ENCODE measurements at places on chromosomes 1 and 21. TPM values are rescaled to one million over a fixed set of nuclear protein-coding genes. Genes with fewer than 3 reads are reported as not detected.

- no peak overlapping the region for H3K27ac ChIP-seq
- H3K4me3 ChIP-seq = no peak overlapping the region
- H3K4me1 ChIP-seq = no peaks in the 10 kb centered on the region
- no peaks in the 10 kb centered on the region for H3K36me3 ChIP-seq
- no peak for DNase-seq
Measured at GRCh38 chr1:191343816-191344215, 814.4 kb upstream of the RGS18 start.

The TTC22 gene
- total RNA-seq = 7.1 TPM

GRCh38 chr1:85357817-85358216, 81.4 kb upstream of the BCL10 start:
- DNase-seq = no peak
- no peak overlapping the region for H3K4me3 ChIP-seq
- H3K27me3 ChIP-seq = no peaks in the 10 kb centered on the region

The NASP gene
- 49.8 TPM for total RNA-seq

DNA sequence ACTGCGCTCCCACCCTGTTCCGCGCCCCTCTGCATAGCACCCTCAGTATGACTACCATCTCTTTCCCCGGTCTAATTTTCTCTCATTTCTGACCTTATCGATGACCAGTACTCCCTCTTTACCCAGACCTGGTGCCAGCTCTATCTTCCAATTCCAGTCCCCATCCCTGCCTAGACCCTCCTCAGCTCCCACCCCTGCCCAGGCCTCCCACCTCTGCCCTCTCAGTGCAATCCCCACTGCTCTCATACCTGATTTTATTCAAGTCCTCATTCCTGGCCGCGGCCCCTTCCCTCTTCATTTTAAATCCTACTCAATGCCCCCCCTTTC, 1.3 kb downstream of the USP24 start:
- no peaks in the 10 kb centered on the region for H3K27me3 ChIP-seq
- DNase-seq = no peak
- peak overlapping the region; percentile 96 for H3K27ac ChIP-seq
- peaks cover 65% of the 10 kb centered on the region for H3K4me1 ChIP-seq
- peak overlapping the region; percentile 79 for H3K4me3 ChIP-seq

DNA sequence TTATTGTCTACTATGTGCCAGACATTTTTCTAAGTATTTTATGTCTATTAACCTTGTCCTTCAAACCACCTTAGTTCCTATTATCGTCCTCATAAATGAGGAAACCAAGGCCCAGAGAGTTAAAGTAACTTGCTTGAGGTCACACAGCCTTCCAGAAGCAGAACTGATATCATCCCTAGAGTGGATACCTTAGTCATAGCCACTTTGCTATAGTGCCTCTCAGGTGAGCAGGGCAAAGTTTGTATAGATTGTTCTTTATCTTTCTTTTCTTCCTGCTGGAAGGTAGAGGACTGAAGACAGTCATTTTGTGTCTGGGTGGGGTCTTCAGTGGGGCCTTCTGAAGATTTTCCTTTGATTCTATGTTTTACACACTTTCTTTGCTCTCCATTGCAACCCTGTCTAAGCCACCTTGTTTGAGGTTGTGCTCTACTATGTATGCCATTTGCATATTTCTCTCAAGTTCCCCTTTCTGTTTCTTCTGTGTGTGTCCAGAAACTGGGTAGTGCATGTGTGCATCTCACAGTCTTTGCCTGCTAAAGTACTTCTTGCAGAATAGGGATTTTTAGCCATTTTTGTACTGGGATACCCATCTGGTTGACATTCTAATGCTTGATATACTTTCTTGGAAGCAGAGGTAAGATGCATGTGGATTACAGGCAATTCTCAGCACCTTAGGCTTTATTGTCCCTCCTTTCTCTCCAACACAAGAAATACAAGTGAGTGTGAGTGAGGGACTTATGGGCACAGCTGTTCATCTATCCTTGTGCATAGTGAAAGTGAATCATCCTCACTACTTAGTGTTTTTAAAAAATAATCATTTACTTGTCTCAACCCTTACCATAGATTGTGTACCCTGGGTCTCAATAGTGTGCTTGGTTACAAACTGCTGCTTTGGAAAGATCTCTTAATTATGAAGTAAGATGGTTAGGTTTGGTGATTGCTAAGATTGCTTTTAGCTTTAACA, 207.6 kb upstream of the HMCN1 start:
- no peak for DNase-seq
- no peaks in the 10 kb centered on the region for H3K36me3 ChIP-seq
- no peaks in the 10 kb centered on the region for H3K4me1 ChIP-seq
- no peak overlapping the region for H3K4me3 ChIP-seq

The BMP8B gene
- 2.7 TPM for total RNA-seq

The PAX7 gene
- not detected for total RNA-seq

DNA sequence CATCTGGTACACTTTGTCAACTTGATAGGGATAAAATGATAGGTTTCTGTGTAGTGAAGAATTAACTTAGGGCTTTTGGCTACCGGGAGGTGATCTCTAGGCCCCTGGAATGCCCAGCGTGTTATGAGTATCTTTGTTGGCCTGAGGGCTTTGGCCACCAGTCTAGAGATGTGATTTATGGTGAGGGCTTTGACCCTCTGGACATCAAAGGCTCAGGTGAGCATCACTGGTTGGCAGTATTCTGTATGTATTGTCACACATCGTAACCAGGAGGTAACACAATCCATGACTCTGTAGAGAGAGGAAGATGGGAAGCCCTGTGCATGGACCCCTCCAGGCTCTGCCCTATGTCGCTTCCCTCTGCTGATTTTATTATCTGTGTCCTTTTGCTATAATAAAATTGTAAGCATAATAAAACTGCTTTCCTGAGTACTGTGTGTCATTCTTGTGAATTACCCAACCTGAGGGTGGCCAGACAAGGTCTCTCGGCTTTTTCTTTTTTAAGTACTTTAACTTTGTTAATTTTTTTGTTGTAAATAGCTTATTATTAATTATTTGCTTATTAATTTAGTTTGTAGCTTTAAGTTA, 40.2 kb upstream of the PRDX6 start:
- no peaks in the 10 kb centered on the region for H3K36me3 ChIP-seq
- no peaks in the 10 kb centered on the region for H3K4me1 ChIP-seq
- DNase-seq = no peak
- H3K4me3 ChIP-seq = no peak overlapping the region
- no peaks in the 10 kb centered on the region for H3K27me3 ChIP-seq

The ROR1 gene
- total RNA-seq = 21.4 TPM

The KCNE2 gene
- 0.52 TPM for total RNA-seq

GRCh38 chr1:33455539-33456501, 16.6 kb upstream of the ZSCAN20 start:
- no peak overlapping the region for H3K4me3 ChIP-seq
- peak; percentile 53 for DNase-seq
- no peaks in the 10 kb centered on the region for H3K36me3 ChIP-seq
- no peaks in the 10 kb centered on the region for H3K27me3 ChIP-seq
- no peaks in the 10 kb centered on the region for H3K4me1 ChIP-seq

GRCh38 chr21:32044205-32045180, 171.7 kb downstream of the HUNK start:
- H3K4me3 ChIP-seq = no peak overlapping the region
- H3K27me3 ChIP-seq = no peaks in the 10 kb centered on the region
- no peaks in the 10 kb centered on the region for H3K4me1 ChIP-seq
- no peaks in the 10 kb centered on the region for H3K36me3 ChIP-seq
- no peak for DNase-seq
- no peak overlapping the region for H3K27ac ChIP-seq

- H3K27me3 ChIP-seq = no peaks in the 10 kb centered on the region
- H3K4me3 ChIP-seq = no peak overlapping the region
- no peaks in the 10 kb centered on the region for H3K36me3 ChIP-seq
- peaks cover 4% of the 10 kb centered on the region for H3K4me1 ChIP-seq
- H3K27ac ChIP-seq = no peak overlapping the region
Measured at GRCh38 chr1:30764939-30765555, 7.5 kb upstream of the LAPTM5 start.

GRCh38 chr1:4531842-4532241, 122.6 kb upstream of the AJAP1 start:
- H3K4me3 ChIP-seq = no peak overlapping the region
- H3K36me3 ChIP-seq = no peaks in the 10 kb centered on the region
- no peak for DNase-seq
- H3K27ac ChIP-seq = no peak overlapping the region

- H3K36me3 ChIP-seq = no peaks in the 10 kb centered on the region
- H3K27me3 ChIP-seq = peaks cover 5% of the 10 kb centered on the region
- no peak overlapping the region for H3K27ac ChIP-seq
- no peak overlapping the region for H3K4me3 ChIP-seq
- DNase-seq = no peak
Measured at GRCh38 chr1:234149217-234149616, 224.0 kb upstream of the COA6 start.

DNA sequence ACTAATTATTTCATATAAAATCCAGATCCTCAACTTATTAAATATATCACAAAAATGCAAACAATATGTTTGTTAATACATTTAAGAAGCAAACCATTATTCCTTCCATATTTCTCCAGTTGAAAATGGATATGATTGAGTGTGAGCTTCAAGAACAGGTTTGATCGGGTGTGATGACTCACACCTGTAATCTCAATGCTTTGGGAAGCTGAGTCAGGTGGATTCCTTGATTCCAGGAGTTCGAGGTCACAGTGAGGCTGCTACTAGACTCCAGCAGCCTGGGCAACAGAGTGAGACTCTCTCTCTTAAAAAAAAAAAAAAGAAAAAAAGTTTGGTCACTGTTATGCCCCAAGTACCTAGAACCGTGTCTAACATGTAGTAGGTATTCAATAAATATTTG, 42.9 kb upstream of the RRP15 start:
- H3K27ac ChIP-seq = no peak overlapping the region
- no peak for DNase-seq
- H3K4me3 ChIP-seq = no peak overlapping the region
- no peaks in the 10 kb centered on the region for H3K36me3 ChIP-seq
- H3K27me3 ChIP-seq = no peaks in the 10 kb centered on the region

GRCh38 chr1:20083178-20083944, 13.4 kb downstream of the PLA2G5 start:
- DNase-seq = no peak
- H3K27ac ChIP-seq = no peak overlapping the region
- no peaks in the 10 kb centered on the region for H3K36me3 ChIP-seq
- H3K4me1 ChIP-seq = peaks cover 3% of the 10 kb centered on the region
- no peak overlapping the region for H3K4me3 ChIP-seq
- H3K27me3 ChIP-seq = no peaks in the 10 kb centered on the region

The FAM72D gene
- total RNA-seq = 0.43 TPM

DNA sequence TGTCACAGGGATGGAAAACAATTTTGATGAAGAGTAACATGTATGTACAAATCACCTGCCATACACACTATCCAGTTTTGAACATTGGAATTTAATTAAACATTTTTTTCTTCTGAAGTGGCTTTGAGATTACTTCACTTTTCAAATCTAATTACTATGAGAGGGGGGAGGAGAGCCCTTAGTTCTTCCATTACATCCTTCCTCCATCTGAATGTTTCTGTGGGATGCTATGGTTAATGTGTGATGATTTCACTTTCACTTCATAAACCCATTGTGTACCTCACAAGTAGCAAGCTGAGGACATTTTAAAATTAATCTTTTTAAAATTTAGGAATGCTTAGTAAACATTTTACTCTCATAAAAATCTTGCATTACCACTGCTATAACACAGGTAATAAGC, 156.9 kb downstream of the RUNX1 start:
- H3K4me1 ChIP-seq = peaks cover 14% of the 10 kb centered on the region
- H3K36me3 ChIP-seq = no peaks in the 10 kb centered on the region
- H3K27me3 ChIP-seq = peaks cover 33% of the 10 kb centered on the region
- no peak for DNase-seq
- H3K27ac ChIP-seq = no peak overlapping the region
- H3K4me3 ChIP-seq = no peak overlapping the region

DNA sequence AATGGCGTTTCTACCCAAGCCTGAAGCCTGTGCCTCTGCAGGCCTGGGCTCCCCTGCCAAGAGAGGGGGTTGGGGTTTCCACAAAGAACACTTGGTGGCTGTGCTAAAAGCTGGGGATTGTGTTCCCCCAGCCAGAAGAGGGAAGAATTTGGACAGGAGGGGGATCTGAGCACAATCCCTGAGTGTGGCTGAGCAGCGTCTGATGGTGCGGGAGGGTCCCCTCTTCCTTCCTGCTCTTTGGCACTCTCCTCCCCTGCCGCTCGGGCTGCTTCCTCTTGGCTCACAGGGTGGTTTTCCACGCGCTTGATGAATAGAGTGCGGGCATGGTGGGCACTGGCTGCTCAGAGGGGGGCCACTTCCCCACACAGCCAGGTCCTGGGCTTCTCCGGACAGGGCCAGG, 3.7 kb downstream of the GPR37L1 start:
- no peak for DNase-seq
- no peak overlapping the region for H3K27ac ChIP-seq
- H3K4me3 ChIP-seq = no peak overlapping the region

GRCh38 chr1:231774719-231775335, 148.2 kb downstream of the DISC1 start:
- no peak overlapping the region for H3K4me3 ChIP-seq
- no peaks in the 10 kb centered on the region for H3K4me1 ChIP-seq
- H3K36me3 ChIP-seq = no peaks in the 10 kb centered on the region
- no peaks in the 10 kb centered on the region for H3K27me3 ChIP-seq
- DNase-seq = no peak

GRCh38 chr1:213773975-213774374, 213.8 kb upstream of the PROX1 start:
- no peaks in the 10 kb centered on the region for H3K4me1 ChIP-seq
- no peaks in the 10 kb centered on the region for H3K27me3 ChIP-seq
- no peak overlapping the region for H3K4me3 ChIP-seq
- DNase-seq = no peak

- H3K27ac ChIP-seq = no peak overlapping the region
- no peak for DNase-seq
- no peaks in the 10 kb centered on the region for H3K27me3 ChIP-seq
- H3K36me3 ChIP-seq = no peaks in the 10 kb centered on the region
Measured at GRCh38 chr1:47942240-47942629, 55.0 kb downstream of the TRABD2B start.

DNA sequence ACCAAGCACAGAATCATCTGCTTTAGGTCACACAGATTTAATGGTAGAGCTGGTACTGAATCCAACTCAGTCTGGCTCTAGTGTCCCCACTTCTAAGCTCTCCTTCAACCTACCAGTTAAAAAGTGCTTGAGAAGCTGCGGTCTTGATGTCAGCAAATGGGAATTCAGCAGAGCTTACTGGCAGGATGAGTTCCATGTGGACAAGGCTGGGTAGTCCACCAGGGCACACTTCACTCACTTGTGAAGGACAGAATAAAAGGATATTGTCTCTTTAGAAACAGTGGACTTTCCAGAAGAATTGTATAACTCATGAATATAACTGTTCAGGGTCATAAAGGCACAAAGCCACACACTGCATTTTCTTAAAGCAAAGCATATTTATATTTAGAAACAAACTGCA, 35.1 kb upstream of the GUCA2B start:
- no peaks in the 10 kb centered on the region for H3K27me3 ChIP-seq
- H3K36me3 ChIP-seq = no peaks in the 10 kb centered on the region
- H3K4me1 ChIP-seq = no peaks in the 10 kb centered on the region
- H3K27ac ChIP-seq = no peak overlapping the region
- no peak overlapping the region for H3K4me3 ChIP-seq
- DNase-seq = no peak

GRCh38 chr1:37793773-37794371, at the start of gene MANEAL:
Gene MANEAL (plus strand): TSS chr1:37793847. CDS start chr1:37794183, 336 bp downstream.
- DNase-seq = peak; percentile 82
- H3K4me3 ChIP-seq = peak within 1 kb of the TSS; percentile 56
- H3K4me1 ChIP-seq = peaks cover 15% of the 10 kb centered on the region
- no peaks in the 10 kb centered on the region for H3K36me3 ChIP-seq
- H3K27me3 ChIP-seq = peaks cover 4% of the 10 kb centered on the region

The IARS2 gene
- total RNA-seq = 48.9 TPM

- no peaks in the 10 kb centered on the region for H3K27me3 ChIP-seq
- H3K36me3 ChIP-seq = no peaks in the 10 kb centered on the region
- H3K4me3 ChIP-seq = no peak overlapping the region
- H3K4me1 ChIP-seq = no peaks in the 10 kb centered on the region
- no peak overlapping the region for H3K27ac ChIP-seq
Measured at GRCh38 chr21:39125752-39126485, 57.3 kb downstream of the PSMG1 start.
